ENCODE measurements at places on chromosomes 3 and 15.

- no peak for DNase-seq
Measured at GRCh38 chr3:89946884-89947283, 839.5 kb downstream of the EPHA3 start.

DNA sequence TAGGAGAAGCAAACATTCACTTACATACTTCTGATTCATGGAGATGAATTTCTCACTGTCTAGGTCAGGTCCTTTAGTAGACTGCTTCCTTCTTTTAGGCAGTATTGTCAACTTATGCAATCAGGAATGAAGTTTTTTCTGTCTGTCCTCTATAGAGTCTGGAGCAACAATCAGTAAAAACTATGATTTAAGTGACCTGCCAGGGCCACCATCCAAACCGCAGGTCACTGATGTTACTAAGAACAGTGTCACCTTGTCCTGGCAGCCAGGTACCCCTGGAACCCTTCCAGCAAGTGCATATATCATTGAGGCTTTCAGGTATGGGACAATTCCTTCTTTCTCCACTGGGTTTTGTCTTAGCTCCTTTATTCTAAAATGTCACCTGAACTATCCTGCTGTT lies 523.1 kb downstream of the ROBO2 start:
- DNase-seq: no peak

DNA sequence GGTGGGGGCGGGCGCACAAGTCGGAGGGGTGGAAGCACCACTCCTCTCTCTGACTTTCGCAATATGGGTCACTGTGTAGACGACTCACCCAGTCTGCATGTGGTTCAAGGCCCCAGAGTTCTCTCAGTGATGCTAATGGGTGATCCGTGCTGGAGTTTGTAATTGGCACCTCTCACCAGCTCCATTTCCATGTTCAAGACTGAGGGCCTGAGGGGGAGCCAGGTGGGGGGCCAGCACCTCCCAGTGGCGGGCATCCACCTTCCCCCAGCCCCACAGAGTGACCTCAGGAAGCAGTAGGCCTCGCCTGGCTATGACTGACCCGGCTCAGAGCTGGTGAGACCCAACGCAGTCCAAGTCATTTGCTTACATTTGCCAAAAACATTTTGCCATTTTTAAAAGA lies 230.0 kb upstream of the ST8SIA2 start:
- no peak for DNase-seq

GRCh38 chr3:188822004-188822403 lies 349.8 kb upstream of the TPRG1 start:
- DNase-seq: no peak

- no peak for DNase-seq
Measured at GRCh38 chr3:15091575-15091974, 7.4 kb downstream of the RBSN start.

- DNase-seq: no peak
Measured at GRCh38 chr15:81152799-81153198, 18.7 kb downstream of the CFAP161 start.

GRCh38 chr3:31947162-31947561 lies 33.9 kb downstream of the OSBPL10 start:
- no peak for DNase-seq

- DNase-seq: no peak
Measured at GRCh38 chr3:179666030-179666429, 13.2 kb downstream of the USP13 start.

GRCh38 chr15:39530480-39531342 lies 50.2 kb upstream of the THBS1 start:
- no peak for DNase-seq

DNA sequence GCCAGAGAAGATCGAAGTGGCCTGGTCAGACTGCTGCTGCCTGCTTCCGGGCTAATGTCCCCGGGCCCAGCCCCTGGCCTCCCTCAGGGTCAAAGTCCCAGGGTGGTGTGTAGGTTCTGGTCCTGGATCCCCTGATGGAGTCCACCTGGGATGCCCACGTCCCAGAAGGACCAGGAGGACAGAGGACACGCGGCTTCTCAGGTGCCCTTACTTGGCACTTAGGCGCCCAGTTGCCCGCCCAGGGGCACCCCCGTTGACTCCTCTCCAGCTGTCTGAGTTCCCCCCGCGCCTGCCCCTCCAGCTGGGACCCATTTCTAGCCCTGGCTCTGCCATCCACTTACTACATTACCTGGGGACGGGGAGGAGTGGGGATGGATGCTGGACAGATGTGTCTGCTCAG lies 44.6 kb downstream of the LINGO1 start:
- no peak for DNase-seq

DNA sequence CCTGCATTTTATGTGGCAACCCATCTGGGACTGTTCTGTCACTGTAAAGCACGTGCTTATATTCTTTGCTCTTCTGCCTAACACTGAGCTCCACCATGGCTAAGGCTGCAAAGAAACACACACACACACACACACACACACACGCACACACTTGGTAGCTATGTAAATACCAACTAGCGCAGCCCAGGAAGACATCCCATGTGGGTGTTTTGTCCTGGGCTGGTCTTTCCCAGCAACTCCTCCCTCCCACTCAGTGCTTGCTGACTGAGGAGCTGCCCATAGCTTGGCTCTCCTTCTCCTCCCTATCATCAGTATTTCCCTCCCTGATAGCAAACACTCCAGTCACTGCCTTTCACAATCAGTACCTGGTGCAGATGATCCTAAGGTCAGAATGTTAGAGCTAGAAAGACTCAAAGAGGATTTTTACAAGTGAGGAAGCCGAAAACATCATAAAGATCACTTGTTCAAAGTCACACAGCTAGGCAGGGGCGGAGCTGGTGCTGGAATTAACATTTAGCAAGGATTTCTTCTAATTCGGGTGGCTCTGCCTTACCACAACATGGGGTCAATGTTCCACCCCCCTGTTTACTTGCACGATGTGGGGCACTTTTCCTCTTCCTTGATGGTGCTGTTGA lies 377.1 kb upstream of the TBL1XR1 start:
- peak; percentile 42 for DNase-seq
